ENCODE measurements at places on chromosomes 2 and 18. TPM values are rescaled to one million over a fixed set of nuclear protein-coding genes. Genes with fewer than 3 reads are reported as not detected.

Gene GCC2
- 54.5 TPM for total RNA-seq

Gene AQP12A
- total RNA-seq, result not detected

Gene ITPRIPL1
- 1.3 TPM for total RNA-seq

Gene ZBTB14
- total RNA-seq, result 13.4 TPM

Gene CGREF1
- 0.43 TPM for total RNA-seq

Gene KIF5C
- 0.49 TPM for total RNA-seq

Gene IL36A
- total RNA-seq, result not detected

Gene SLC16A14
- total RNA-seq, result 4.7 TPM

Gene LYPD6B
- 0.78 TPM for total RNA-seq

Gene PLCL1
- total RNA-seq, result 7.7 TPM

Gene PUS10
- total RNA-seq, result 8.9 TPM

Gene SLC19A3
- total RNA-seq, result 31.8 TPM

Gene RGPD3
- total RNA-seq, result 0.12 TPM

Gene IFIH1
- total RNA-seq, result 38.1 TPM

Gene ITGA4
- 18.4 TPM for total RNA-seq

Gene PARD3B
- total RNA-seq, result 32.5 TPM

Gene ACTG2
- 37.9 TPM for total RNA-seq

Gene GALNT3
- total RNA-seq, result 25.8 TPM

Gene GATA6
- total RNA-seq, result 32.2 TPM

Gene SRD5A2
- total RNA-seq, result not detected

Gene SLC14A1
- 6.0 TPM for total RNA-seq

Gene FNDC4
- 2.0 TPM for total RNA-seq

Gene DSC3
- total RNA-seq, result 1.6 TPM

Gene C1GALT1C1L
- total RNA-seq, result 0.35 TPM

Gene CD207
- total RNA-seq, result 3.6 TPM

Gene PMS1
- total RNA-seq, result 17.4 TPM

Gene RBM44
- 1.8 TPM for total RNA-seq

Gene DHRS9
- 7.6 TPM for total RNA-seq

Gene SERPINB10
- total RNA-seq, result not detected

Gene MATN3
- 11.7 TPM for total RNA-seq

Gene CCDC148
- total RNA-seq, result 1.2 TPM

Gene PROC
- total RNA-seq, result not detected

Gene HMSD
- total RNA-seq, result 2.1 TPM

Gene TTLL4
- total RNA-seq, result 29.5 TPM

Gene COLEC11
- 1.5 TPM for total RNA-seq

Gene KCNK3
- total RNA-seq, result 25.4 TPM

Data from upper lobe of right lung (tissue), 1 donor.